ENCODE measurements at places on chromosomes 11 and 22.

DNA sequence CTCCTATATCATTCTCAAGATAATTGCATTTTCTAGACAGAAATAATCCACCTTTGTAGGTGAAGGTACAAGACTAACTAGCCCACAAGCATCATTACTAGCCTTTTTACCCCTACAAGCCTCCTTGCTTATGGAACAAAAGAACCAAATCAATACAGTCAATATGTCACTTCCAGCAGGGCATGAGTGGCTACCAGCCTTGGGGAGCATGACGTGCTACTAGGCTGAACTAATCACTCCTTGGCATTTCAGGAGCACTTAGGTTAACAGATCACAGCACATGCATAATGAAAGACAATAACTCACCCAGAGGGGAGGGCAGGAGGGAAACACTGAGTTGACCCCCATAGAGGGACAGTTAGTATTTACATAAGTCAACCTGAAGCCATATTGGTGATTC, 2.7 kb downstream of the DRD2 start:
- DNase-seq, result no peak

- DNase-seq, result no peak
Observed at GRCh38 chr11:61972672-61973475, 5.4 kb upstream of the FTH1 start.

DNA sequence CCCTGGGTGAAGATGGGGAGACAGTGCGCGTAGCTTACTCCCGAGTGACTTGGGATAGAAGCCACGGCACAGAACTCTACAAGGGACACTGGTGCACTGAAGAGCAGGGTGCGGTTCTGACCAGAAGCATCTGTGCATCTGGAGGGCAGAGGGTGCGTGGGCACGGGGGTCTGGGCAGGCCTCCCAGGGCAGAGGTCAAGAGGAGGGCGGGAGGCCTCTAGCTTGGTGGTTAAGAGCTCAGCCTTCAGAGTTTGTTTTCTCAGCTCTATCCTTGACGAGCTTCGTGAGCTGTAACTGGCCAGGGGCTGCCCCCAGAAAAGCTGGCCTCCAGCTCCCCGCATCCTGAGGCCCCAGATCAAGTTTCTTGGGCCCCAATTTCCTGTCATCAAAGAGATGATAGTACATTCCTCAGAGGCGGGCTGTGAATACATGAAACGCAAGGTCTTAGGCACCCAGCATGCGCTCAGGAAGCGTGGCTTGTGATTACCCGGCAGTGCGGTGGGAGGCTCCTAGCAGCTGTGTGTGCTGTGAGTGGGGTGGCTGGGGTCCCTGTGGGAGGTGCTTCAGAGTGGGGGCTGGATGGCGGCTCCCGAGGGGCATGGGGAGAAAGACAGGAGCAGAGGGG, 6.0 kb upstream of the BID start:
- DNase-seq, result no peak

- peak; percentile 67 for DNase-seq
Observed at GRCh38 chr22:42959576-42960509, 55.1 kb downstream of the PACSIN2 start.

DNA sequence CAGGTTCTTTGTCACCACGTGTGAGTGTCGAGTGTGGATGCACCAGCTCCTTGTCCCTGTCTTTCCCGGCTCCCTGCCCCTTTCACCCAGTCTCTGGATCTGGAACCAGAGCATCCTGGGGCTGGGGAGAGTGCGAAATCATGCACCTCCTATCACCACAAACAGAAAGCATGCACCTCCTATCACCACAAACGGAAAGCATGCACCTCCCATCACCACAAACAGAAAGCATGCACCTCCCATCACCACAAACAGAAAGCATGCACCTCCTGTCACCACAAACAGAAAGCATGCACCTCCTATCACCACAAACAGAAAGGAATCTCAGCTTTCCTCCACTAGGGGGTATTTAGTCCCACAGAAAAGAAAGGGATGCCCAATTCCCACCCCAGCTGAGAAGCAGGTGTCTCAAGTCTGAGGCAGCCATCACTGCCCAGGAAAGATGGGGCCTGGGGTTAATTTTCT, 5.9 kb upstream of the GLB1L3 start:
- DNase-seq, result no peak

- no peak for DNase-seq
Observed at GRCh38 chr22:44522526-44523170, 24.6 kb upstream of the RTL6 start.

- DNase-seq, result no peak
Observed at GRCh38 chr22:30891443-30891755, 77.2 kb downstream of the MORC2 start.

- DNase-seq, result no peak
Observed at GRCh38 chr11:66967670-66968425, 7.3 kb upstream of the C11orf86 start.

- no peak for DNase-seq
Observed at GRCh38 chr11:73193251-73194033, 24.6 kb upstream of the P2RY2 start.

GRCh38 chr11:86574493-86575207, 97.8 kb downstream of the ME3 start:
- DNase-seq, result no peak

DNA sequence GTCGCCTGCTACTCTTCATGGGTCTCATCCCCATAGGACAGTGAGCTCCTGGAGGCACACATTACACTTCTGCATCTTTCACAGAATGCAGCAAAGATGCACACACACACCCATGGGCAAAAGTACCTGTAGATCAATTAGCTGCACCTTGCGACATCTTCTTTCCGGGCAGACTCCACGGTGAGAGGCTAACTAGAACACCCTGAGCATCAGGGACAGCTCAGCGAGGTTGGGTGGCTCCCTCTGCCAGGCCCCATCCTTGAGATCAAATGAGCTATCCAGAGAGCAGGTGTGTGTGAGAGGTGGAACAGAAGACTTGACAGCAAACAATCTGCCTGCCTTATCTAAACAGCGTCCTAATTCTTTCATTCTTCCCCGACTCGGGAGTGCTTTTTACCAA, 96.1 kb upstream of the BID start:
- DNase-seq, result no peak

DNA sequence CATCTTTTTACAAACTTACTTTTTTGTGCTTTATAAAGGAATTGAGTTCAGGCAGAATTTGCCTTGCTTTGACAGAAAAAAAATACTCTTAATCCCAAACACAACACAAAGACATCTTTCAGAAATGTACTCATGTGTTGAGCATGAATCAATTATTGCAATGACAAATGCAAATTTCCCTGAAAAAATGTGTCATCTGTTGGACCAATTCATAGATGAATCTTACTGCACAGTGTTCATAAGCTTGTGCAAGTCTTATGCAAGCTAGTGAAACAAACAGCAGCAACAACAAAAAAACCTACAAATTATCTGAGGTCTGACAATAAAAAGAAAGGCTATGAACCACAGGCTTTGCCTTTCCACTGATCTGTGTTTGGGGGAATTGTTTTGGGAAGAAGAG, 42.3 kb upstream of the HTATIP2 start:
- DNase-seq, result no peak

GRCh38 chr11:113587308-113587739, 112.1 kb upstream of the DRD2 start:
- DNase-seq, result no peak

- no peak for DNase-seq
Observed at GRCh38 chr22:47160141-47160541, 397.7 kb downstream of the TBC1D22A start.
